ENCODE measurements at places on chromosomes 13 and 19. TPM values are rescaled to one million over a fixed set of nuclear protein-coding genes. Genes with fewer than 3 reads are reported as not detected.

DNA sequence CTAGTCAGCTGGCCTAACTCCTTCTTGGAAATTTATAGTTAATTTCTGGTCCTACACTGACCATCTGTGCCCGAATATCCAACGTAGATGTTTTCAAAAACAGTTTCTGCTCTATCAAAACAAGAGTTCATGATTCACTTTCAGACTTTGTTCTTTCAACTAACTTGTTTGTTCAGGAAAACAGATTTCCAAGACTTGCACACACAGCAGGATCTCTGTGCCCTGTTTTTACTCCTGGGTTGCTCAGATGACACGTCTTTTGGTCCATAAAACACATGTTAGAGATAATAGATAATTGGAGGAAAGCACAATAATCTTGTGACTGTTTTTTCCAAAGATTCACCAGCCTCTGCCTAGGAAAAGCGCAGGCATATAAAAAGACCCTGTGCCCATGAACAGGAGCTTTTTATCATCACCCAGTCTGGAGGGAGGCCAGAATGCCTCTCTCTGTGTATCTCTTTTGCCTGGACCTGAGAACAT is 218.0 kb downstream of the IRS2 start:
- DNase-seq, result no peak

The SH2D3A gene
- total RNA-seq, result not detected

The DOHH gene
- total RNA-seq, result 26.3 TPM

The MAG gene
- total RNA-seq, result 306 TPM

The KIR2DL1 gene
- not detected for total RNA-seq

- DNase-seq, result no peak
Measured at GRCh38 chr19:58046856-58047255, 12.2 kb upstream of the ZNF135 start.

The PODNL1 gene
- total RNA-seq, result 3.7 TPM

The FFAR1 gene
- total RNA-seq, result 0.34 TPM

The CYP4F22 gene
- not detected for total RNA-seq

DNA sequence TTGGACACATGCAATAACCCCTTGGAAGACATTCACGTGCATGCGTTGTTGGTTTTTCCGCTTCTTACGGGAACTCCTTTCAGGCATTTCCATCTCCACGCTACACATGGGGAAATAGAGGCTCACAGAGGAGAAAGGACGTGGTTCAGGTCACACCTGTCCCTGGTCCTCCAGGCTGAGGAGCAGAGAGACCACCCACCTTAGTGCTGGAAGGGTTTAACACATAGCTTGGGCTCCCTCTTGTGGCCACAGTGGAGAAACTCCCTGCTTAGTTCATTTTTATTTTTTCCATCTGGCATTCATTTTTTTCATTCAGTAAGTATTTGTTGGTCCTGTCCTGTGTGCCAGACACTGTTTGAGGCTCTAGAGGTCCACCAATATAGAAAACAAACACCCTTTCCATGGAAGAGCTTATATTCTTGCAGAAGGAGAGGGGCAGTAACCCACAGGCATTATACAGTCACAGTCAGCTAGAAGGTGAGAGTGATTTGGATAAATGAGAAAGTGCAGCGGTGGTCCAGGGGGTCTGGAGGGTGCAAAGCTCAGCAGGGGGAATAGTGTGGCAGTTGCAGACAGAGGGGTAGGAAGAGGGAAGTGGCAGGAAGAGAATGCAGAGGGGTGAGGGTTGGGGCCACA is 24.2 kb upstream of the TTYH1 start:
- DNase-seq, result no peak

The ZNF790 gene
- total RNA-seq, result 11.5 TPM
